ENCODE measurements at places on chromosomes 13 and 19. TPM values are rescaled to one million over a fixed set of nuclear protein-coding genes. Genes with fewer than 3 reads are reported as not detected.

DNA sequence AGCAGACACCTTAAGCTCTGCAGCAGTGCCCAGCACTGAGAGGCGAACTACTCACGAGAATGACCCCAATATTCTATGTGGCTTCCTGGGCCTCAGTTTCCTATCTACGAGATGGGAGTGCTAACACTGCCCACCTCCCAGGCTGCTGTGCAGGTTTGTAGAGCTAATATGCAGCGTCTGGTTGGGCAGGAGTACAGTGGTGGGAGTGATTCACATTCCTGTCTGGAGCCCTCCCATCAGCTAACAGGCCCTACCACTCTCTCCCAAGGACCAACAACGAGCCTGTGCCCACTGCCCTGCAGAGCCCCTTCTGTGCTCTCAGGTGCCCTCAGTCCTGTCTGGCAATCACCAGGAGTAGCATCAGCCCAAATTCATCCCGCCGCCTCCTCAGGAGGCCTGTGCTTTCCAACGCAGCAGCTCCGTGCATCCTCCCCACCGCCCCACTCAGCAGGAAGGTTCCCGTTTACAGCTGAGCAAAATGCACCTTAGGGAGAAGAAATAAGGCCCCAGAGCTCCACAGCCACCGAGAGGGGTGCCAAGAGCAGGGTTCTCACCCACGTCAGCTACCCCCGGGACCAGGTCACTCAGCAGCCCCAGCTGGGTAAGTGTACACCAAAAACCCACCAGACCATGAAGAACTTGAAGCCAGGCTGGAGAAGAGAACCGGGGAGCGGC lies 6.6 kb downstream of the AKT2 start:
- peaks cover 47% of the 10 kb centered on the region for H3K4me1 ChIP-seq
- no peaks in the 10 kb centered on the region for H3K27me3 ChIP-seq
- H3K4me3 ChIP-seq: no peak overlapping the region
- DNase-seq: no peak

GRCh38 chr19:4368128-4368820 lies 24.9 kb downstream of the MPND start:
- H3K27me3 ChIP-seq: no peaks in the 10 kb centered on the region
- H3K36me3 ChIP-seq: peaks cover 2% of the 10 kb centered on the region
- peak overlapping the region; percentile 62 for H3K27ac ChIP-seq
- no peak for DNase-seq
- peaks cover 52% of the 10 kb centered on the region for H3K4me1 ChIP-seq
- H3K4me3 ChIP-seq: no peak overlapping the region

DNA sequence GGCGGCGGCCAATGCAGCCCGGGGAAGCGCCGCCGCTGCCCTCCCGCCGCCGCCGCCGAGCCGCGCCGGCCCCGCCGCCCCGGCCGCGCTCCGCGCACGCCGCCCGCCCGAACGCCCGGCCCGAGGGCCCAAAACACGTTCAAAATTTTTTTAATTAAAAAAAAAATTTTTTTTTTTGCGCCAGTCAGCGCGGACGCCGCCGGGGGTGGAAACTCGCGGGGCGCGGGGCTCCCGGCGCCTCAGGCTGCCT lies 468 bp downstream of the HMGB1 start:
- peaks cover 18% of the 10 kb centered on the region for H3K36me3 ChIP-seq
- H3K4me1 ChIP-seq: peaks cover 35% of the 10 kb centered on the region
- no peak overlapping the region for H3K27ac ChIP-seq

DMKN gene
- not detected for total RNA-seq

DNA sequence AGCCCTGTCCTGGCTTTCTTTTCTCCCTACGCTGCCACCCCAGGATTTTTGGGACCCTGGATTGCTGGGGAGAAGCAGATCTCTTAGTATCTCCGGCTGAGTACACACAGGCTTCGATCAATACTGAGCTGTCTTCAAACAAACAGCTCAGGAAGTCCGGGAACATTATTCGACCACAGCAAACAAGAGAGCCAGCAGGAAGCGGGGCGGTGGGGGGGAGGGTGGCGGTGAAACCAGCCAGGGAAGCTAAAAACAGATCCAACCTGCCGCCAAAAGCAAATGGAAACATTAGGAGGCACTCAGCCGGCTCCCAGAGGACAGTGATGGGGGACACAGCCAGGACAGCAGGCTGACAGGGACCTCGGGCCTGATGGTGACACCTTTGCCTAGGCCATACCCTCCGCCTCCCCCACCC lies 12.2 kb upstream of the BCAM start:
- no peak for DNase-seq
- H3K4me1 ChIP-seq: peaks cover 6% of the 10 kb centered on the region
- H3K27me3 ChIP-seq: no peaks in the 10 kb centered on the region
- peak overlapping the region; percentile 27 for H3K27ac ChIP-seq
- no peak overlapping the region for H3K4me3 ChIP-seq
- H3K36me3 ChIP-seq: no peaks in the 10 kb centered on the region
